Inflammatory macrophage (primary cell): ENCODE measurements at places on chromosomes 4 and X.
A peak's percentile ranks its signal among the peaks of the same experiment; 100 is the strongest.

GRCh38 chr4:72701987-72702819 lies 133.2 kb upstream of the ADAMTS3 start:
- peak; percentile 34 for DNase-seq

GRCh38 chrX:136067966-136068365 lies 79.4 kb upstream of the FHL1 start:
- no peak for DNase-seq

- no peak for DNase-seq
Observed at GRCh38 chr4:169383724-169384123, 113.0 kb upstream of the SH3RF1 start.

DNA sequence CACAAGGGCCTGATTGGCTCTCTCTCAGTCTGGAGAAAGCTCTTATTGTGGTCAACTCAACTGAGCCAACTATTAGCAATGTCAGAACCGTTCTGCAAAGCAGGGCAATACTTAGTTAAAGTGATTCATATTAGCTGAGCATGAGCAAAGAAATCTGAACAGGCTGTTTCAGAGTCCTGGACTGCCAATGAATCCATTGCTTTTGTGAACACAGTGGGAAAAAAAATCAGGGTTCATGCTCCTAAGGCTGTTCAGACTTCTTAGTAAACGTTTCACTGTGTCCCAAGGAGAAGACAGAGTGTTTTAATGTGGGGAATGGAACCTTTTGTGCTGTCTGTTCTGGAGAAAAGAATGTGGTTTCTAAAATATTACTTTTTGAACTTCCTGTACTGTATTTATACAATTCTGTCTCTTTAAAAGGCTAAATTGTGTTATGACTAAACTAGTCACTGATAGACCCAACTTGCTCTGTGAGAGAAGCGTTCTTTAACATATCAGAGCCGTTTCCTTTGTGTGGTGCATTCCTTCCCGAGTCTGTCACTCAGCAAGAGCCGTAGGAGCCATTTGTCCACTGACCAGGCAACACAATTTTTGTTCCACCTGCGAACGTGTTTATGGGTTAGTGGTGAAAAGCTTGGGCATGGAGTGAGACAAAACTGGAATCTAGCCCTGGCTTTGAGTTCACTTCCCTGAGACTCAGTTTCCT lies 366.1 kb downstream of the FBXO8 start:
- no peak for DNase-seq

- no peak for DNase-seq
Observed at GRCh38 chrX:15929194-15929593, 74.6 kb upstream of the AP1S2 start.

DNA sequence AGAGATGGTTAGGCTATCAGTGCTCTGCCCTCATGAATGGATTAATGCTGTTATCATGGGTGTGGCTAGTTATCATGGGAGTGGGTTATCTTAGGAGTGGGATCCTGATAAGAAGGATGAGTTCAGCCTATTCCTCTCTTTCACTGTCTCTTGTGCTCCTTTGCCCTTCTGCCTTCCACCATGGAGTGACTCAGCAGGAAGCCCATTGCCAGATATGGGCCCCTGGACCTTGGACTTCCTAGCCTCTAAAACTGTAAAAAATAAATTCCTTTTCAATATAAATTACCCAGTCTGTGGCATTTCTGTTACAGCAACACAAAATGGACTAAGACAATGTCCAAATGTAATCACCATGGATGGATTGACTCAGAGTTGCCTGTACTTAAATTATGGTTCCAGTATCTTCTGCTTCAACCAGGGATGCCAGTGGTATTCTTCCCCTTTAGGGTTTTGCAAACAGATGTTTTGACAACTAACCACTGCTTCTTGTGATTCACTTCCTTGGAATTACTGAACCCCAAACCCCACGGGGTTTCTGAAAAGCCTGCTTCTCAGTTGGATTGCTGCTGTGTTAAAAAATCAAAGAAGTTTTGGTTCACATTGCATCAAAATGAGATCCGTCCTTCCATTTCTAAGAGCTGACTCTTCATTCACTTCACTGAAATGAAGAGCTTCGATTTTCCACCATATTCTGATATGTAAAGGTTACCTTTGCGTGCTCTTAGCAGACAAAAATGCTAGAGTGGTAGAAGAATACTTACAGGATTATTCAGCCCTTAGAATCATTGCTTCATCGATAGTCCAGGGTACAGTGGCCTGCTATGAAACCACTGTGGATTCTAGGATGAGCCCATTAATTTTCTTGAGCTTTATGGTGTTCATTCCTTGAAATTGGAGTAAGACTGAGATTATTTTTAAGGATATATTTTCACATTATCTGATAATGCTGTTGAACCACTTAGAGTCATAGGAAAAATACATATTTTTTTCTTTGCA lies 107.7 kb downstream of the FRMPD4 start:
- DNase-seq = no peak

GRCh38 chr4:134024251-134024650 lies 177.3 kb downstream of the PABPC4L start:
- no peak for DNase-seq

DNA sequence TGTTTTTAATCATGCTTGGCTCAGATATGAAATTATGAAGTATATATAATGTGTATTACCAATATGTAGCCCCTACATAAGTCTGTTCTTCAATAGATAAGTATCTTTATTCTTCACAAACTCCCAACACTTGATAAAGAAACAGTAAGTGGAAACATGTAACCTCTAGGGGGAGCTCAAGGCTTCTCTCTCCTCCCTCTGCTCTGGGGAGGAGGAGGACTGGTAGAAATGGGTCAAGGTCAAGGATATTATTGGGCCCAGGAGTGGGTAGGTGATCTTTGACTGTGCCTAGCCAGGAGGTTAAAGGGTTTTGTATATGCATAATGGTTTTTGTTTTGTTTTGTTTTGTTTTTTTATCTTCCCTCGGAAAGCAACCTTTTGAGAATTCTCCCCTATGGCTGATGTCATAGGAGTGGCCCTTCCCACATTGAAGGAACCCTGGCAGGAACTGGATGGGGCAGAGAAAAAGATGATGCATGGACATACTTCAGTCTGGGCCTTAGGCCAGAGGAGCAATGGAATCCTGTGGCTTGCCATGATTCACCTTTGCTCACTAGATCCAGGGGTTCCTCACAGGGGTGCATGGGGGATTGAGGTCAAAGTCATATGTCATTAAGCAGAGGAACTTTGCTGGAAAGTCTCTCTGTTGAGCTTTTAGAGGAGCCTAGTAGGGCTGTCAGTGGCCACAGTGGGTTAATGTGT lies 460.3 kb downstream of the MID1IP1 start:
- DNase-seq = peak; percentile 47

DNA sequence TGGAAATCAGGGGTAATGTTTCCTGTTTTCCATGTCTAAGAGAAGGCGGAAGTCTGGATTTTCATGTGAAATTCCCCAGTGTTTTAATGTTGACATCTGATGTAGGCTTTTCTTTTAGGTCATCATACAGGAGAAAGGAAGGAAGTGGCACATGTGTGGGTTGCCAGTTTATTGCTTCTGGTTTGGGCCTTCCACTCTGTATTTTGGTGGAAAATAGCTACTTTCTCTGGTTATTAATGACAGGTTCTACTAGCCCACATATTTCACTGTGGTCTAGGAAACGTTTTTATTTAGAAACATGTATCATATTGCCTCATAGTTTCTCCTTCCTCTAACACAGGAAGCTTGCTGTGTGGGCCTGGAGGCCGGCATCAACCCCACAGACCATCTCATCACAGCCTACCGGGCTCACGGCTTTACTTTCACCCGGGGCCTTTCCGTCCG lies 7.2 kb downstream of the PDHA1 start:
- peak; percentile 68 for DNase-seq

DNA sequence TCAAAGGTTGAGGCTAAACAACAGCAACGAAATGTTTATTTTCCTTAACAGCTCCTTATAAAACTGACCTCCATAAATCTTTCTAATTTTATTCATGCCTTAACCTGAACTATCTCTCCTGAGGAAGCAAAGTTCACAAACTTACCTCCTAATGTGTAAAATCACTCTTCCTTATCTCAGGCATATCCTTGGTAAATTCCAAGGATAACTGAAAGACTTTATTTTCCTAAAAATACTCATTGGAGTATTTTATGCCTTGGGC lies 197.4 kb downstream of the NWD2 start:
- no peak for DNase-seq

DNA sequence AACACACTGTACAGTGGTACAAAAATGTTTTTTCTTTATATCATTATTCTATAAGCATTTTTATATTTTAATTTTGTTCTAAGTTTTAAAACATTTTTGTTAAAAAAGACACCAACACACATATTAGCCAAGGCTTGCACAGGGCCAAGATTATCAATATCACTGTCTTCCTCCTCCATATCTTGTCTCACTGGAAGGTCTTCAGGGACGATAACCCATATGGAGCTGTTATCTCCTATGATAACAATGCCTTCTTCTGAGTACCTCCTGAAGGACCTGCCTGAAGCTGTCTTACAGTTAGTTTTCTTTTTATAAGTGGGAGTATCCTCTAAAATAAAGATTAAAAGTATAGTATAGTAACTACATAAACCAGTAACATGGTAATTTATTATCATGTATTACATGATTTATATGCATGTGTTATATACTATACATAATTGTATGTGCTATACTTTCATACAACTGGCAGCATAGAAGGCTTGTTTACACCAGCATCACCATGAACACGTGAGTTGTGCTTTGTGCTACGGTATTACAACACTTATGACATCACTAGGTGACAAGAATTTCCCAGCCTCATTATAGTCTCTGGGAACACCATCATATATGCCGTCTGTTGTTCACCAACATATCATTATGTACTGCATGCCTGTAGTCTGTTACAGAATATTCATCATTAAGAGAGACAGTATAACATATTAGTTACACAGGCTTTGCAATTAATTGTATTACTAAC lies 90.7 kb downstream of the WDFY3 start:
- no peak for DNase-seq

- no peak for DNase-seq
Observed at GRCh38 chrX:39835776-39836175, 262.0 kb downstream of the BCOR start.
